ENCODE measurements at places on chromosomes 3 and 15. TPM values are rescaled to one million over a fixed set of nuclear protein-coding genes. Genes with fewer than 3 reads are reported as not detected.

Gene POPDC2
- total RNA-seq: 1.9 TPM

Gene PTPN23
- 39.3 TPM for total RNA-seq

Gene CTXN2
- not detected for total RNA-seq

Gene GNAT1
- total RNA-seq: not detected

Gene PP2D1
- not detected for total RNA-seq

Gene ATP10A
- total RNA-seq: 1.6 TPM

Gene GOLGA6D
- total RNA-seq: not detected

Gene ANXA2
- 1,378 TPM for total RNA-seq

Gene NOX5
- 0.12 TPM for total RNA-seq

Gene LEO1
- 18.5 TPM for total RNA-seq

Gene MYZAP
- total RNA-seq: 19.5 TPM

Gene UBAP1L
- total RNA-seq: 3.2 TPM

Gene PLD1
- 45.6 TPM for total RNA-seq

Gene EFCC1
- total RNA-seq: 2.7 TPM

Gene PLAAT1
- total RNA-seq: not detected

All from lower leg skin (tissue), 4 donors.